ENCODE measurements at places on chromosomes 1 and 21.

GRCh38 chr1:166040202-166040997 is 126.4 kb downstream of the FAM78B start:
- DNase-seq = no peak

DNA sequence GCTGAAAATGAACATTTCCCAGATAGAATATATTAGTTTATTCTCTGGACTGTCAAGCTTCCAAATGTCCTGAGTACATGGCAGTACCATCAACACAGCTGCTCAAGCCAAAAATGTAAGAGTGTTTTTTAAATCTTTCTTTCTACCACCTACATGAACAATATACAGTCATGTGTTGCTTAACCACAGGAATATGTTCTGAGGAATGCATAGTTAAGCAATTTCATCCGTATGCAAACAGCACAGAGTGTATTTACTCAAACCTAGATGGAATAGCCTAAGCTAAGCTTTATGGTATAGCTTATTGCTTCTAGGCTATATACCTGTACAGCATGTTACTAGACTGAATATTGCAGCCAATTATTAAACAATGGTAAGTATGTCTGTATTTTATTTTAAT is 561.9 kb upstream of the ADGRL4 start:
- no peak for DNase-seq

DNA sequence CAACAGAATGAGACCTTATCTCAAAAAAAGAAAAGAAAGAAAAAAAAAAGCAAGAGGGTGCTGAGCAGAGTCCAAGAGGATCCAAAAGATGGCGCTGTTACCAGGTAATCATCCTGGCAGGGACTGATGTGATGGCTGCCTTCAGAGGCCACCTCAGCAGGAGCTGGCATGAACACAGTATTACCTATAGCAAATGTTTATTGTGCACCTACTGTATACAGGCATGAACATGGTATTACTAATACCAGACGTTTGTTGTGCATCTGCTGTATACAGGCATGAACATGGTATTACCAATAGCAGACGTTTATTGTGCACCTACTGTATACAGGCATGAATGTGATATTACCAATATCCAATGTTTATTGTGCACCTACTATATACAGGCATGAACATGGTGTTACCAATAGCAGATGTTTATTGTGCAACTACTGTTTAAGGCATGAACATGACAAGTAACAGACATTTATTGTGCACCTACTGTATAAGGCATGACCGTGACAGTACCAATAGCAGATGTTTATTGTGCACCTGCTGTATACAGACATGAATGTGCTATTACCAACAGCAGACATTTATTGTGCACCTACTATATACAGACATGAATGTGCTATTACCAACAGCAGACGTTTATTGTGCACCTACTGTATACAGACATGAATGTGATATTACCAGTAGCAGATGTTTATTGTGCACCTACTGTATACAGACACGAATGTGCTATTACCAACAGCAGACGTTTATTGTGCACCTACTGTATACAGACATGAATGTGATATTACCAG is 115.1 kb upstream of the TMEM51 start:
- no peak for DNase-seq

- no peak for DNase-seq
These were observed 274.9 kb downstream of the NUF2 start for GRCh38 chr1:163596541-163597258.

DNA sequence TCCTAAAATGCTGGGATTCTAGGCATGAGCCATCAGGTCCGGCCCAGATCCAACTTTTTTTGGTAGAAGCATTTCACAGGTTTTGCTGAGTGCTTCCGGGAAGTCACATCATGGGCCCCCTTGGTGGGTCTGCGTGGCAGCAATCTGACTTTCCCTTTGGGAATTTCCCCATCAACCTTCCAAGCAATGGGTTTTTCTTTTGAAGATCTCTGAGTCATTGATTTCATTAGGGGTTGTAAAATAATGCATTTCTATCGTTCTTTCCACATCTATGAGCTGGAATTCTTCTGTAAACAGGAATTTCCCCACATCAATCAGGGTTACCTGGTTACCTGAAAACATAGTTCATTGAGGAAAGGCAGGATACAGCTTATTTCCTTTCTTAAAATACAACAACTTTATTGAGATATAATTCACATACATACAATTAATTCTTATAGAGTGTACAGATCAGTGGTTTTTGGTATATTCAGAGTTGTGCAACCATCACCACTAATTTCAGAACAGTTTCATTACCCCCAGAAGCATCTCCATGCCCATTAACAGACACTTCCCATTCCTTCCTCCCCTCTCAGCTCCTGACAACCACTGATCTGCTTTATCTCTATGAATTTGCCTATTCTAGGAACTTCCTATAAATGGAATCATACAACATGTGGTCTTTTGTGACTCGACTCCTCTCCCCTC is 9.9 kb upstream of the ZBTB17 start:
- no peak for DNase-seq

GRCh38 chr1:157566484-157567300 is 14.4 kb upstream of the FCRL5 start:
- no peak for DNase-seq

DNA sequence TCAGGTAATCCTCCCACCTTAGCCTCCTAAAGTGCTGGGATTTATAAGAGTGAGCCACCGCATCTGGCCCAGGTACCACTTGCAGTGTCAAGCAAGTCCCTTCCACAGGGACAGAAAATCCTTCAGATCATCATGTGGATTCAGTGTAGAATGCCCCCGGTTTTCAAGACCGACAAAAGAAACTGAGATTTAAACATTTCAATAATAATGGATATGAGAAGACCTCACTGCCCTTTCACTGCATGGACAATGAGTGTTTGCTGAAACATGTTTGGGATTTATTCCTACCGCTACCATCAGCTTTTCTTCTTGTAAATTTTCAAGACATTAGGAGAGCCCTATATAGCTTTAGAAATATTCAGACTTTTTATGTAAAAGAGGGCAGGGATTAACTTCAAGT is 41.5 kb downstream of the HTR6 start:
- no peak for DNase-seq

GRCh38 chr1:40313958-40314720 is 2.9 kb downstream of the COL9A2 start:
- no peak for DNase-seq

- no peak for DNase-seq
These were observed 48.2 kb downstream of the HLX start for GRCh38 chr1:220927442-220927841.

GRCh38 chr1:39566441-39567137 is 10.0 kb downstream of the PABPC4 start:
- no peak for DNase-seq

- no peak for DNase-seq
These were observed 162.7 kb downstream of the IER5 start for GRCh38 chr1:181251001-181251712.

DNA sequence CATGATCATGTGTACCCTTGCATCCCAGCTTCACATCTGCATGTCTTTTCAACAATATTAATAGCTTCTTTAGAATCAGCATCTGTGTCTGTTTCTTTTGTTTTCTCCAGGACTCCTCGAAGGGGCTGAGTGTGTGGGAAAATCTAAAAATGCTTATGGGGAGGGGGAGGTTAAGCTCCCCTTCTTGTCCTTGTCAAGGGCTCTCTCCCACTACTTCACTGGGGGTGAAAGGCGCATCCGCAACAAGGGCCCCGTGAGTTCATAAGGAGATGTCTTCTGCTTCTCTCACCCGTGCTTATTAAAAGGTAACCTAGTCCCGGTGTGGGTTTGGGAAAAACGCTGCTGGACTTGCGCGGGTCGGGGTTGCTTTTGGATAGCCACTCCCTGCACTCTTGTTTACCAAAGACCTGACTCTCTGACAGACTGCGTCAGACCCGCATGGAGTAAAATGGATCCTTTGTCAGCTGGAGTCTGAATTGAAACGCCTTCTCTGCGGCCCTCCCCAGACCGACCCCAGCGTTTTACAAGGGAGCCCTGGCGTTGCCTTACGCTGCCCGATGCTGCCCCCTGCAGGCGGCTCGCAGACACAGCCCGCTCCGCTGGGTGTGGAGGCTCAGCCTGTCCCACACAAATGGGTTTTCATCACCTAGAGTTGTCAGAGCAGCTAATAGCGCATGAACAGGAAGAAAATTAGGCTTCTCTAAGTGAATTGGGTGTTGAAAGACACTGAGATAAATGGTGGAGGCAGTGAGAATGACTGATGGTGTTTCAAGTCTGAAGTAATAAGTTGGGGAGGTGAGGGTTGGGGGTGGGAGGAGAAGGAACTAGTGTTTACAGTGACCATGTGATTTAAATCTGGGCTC is 53.8 kb downstream of the IER5 start:
- DNase-seq = no peak

GRCh38 chr1:45557422-45557944 is 6.9 kb downstream of the AKR1A1 start:
- no peak for DNase-seq

DNA sequence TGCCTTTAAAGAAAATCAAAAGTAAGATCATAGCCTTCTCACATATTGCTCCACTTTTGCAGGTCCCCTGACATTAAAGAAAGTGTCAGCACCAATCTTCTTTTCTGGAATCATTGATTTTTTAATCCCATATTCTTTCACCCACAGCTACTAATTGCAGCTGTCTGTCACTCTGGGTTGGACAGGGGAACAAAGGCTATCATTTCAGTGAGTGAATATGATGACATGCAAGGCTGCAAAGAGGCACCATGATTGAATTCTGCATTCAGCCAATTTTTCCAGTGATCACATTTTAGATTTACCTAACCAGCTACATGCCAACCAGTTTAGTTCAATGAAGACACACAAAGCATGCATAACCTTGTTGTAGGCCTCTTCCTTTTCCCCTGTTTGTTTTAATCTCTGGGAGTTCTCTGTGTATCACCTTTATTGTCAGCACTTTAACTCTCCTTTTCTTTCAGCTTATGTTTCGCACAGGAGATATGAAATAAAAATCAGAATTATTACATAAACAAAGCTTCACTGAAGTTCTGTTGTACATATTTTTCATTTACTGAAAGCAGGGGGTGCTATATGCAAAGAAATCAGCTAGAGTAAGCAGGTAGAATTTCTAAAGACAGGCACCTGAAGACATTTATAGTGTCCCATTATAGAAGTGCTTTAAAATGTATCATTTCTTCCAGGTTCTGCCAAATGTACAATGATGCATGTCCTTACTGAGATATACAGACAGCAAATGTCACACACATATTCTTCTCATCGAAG is 584.8 kb downstream of the PLA2G4A start:
- DNase-seq = no peak

DNA sequence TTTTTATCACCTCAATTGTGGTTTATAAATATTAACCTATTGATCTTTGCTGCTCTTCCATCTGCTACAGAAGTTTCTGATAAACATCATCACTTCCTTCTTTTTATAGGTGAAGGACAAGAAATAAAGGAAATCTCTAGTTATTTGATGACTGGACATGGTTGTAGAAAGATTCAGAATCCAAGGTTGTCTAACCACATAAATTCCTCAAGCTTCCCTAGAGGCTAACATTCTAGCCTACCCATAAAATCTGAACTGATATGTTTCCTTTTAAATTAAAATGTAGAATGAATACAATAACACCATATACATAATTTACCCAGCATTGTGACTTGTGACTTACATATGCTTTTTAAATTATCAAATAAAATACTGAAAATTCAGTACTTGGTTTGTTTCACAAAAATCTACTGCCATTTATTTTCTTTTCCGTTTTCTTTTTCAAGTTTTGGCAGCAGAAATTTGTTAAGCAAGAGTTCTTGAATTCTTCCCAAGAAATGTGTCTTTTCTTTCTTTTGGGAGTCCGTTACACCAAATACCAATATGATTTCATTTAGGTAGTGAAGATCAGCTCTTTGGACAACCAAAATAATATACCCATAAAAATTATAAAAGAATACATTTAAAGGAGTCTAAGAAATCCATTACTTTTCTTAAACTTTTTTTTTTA is 513.2 kb upstream of the ADGRL2 start:
- DNase-seq = no peak

GRCh38 chr1:5845376-5845775 is 146.8 kb downstream of the NPHP4 start:
- no peak for DNase-seq

- no peak for DNase-seq
These were observed 28.2 kb downstream of the CTNNBIP1 start for GRCh38 chr1:9881838-9882249.

DNA sequence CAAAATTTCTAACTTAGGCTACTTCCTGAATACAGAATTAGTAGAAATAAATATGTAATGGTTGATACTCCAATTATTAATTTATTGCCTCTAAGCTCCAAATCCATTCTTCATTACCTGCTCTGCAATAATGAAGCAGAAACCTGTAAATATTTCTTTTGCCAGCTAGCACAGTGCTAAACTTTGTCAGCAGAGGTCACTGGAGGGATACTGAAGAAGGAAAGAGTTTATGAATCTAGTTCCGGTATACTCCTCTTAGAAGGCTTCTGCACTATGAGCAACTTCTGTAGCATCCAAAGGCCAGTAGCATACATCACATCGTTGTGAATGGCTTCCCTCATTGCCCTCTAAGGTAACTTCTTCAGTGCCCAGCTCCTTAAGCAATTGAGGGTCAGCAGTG is 81.0 kb upstream of the LHX8 start:
- DNase-seq = no peak

DNA sequence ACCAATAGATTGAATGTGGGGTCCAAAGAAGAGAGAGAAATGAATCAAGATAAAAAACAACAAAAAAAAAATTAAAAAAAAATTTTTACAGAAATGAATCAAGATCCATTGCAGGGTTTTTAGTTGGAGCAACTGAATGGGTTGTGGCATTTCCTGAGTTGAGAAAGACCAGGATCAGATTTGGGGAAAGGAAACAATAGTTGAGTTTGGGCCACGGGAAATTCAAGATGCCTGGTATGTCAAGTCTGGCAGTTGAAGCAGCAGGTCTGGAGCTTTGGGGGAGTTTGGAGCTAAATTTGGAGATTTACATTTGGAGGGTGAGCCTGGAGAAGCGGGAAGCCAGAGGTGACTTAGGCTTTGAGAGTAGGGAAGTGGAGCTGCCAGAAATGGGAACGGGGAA is 22.6 kb downstream of the ATP8B2 start:
- no peak for DNase-seq

DNA sequence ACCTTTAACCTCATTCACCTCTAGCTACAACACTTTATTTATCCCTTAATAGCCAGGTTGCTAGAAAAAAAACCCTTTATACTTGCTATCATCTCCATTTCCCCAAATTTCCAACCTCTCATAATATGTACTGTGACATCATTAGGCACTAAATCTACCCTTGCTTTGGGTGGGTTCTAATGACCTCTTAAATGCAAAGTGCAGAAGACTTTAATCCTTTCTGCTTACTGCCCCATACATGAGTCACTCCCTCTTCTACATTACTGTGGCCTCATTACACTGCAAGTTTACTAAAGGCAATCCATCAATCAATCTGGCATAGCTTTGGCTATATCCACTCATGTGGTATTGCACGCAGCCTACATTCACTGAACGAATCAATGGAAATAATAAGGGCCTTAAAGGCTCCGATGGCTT is 353.3 kb downstream of the SMYD3 start:
- no peak for DNase-seq

DNA sequence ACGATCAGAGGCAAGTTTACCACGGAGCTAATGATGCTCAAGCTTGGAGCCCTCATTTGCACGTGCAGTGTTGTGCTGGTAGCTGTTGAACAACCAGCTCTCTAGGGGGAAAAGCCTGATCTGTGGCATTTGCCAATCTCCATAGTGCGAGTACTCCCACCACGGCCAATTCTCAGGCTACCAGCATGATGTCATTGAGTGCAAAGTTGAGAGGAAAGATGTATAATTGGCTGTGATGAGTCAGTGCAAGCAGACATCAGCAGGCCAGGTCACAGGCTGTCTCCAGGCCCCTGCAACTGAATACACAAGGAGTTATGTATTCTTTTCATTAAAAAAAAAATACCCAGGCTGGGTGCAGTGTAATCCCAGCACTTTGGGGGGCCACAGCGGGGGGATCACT is 233.1 kb upstream of the VAMP3 start:
- DNase-seq = no peak

GRCh38 chr21:36169470-36170128 is 13.0 kb downstream of the DOP1B start:
- no peak for DNase-seq
